ENCODE measurements at places on chromosomes 2 and 18. TPM values are rescaled to one million over a fixed set of nuclear protein-coding genes. Genes with fewer than 3 reads are reported as not detected.

The MC2R gene
- polyA plus RNA-seq, result not detected

The EVA1A gene
- 25.2 TPM for polyA plus RNA-seq

The MTCL1 gene
- polyA plus RNA-seq, result 9.7 TPM

The LRRC30 gene
- not detected for polyA plus RNA-seq

The HOXD8 gene
- 1.5 TPM for polyA plus RNA-seq

The HOXD9 gene
- polyA plus RNA-seq, result 0.44 TPM

The GPBAR1 gene
- polyA plus RNA-seq, result 1.2 TPM

The BOLL gene
- not detected for polyA plus RNA-seq

The GPR155 gene
- polyA plus RNA-seq, result 4.0 TPM

The CCDC74A gene
- polyA plus RNA-seq, result 10.0 TPM

- DNase-seq, result no peak
These were observed 651.9 kb upstream of the HS6ST1 start for GRCh38 chr2:128970332-128971116.

DNA sequence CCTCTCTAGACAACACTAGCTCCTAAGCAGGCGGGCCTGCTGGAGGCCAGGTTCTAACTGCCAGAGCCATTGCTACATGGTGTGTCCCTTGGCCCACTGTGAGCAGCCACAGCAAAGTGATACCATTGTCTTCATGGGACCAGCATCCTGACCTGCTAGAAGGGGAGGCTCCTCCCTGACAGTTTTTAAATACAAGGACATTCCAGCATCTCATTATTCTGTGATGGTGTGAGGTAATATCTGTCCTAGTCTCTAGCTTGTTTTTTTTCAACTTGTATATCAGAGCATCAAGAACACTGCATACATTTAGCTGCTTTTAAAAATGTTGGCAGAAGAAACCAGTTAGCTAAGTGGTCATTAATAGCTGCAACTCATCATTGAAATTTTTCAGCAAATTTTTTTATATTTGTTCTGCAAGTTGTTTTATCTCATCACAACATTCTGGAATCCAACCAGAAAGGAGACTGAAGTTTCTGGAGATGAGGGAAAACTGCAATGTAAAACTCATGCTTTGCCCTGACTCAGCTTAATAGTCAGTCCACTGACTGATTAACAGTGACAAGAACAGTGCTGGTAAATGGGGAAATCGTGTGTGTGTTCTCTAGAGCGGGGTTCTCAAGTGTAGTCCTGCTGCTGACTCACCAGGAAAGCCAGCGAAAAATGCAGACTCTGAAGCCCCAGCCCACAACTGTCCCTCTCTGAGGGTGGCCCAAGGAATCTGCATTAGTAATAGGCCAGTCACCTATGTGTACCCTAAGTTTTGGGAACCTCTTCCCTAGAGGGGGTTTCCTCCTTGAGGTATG, 17.8 kb downstream of the MAPRE3 start:
- peak; percentile 22 for DNase-seq

DNA sequence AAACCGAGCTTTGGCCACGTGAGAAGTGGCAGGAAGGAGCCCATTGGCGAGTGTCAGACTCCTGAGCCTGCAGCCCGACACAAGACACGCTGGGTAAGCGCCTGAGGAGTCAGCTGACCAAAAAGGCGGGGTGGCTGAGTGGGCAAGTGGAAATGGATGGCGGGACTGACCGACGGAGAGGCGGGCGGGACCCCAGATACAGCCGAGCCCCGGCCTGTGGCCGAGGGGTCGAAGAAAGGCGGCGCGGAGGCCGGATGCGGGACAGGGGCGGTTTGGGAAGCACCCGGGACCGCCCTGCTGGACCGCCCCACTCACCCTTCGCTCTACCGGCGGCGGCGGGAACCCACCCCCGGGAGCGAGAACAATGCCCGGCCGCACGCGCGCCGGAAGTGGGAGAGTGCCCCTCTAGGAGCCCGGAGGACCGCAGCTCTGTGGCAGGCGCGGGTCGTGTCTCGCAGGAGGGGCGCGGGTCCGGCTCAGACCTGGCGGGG, 22.8 kb downstream of the ZSCAN30 start:
- peak; percentile 85 for DNase-seq

GRCh38 chr18:1499265-1499664, 594.6 kb downstream of the ADCYAP1 start:
- no peak for DNase-seq

DNA sequence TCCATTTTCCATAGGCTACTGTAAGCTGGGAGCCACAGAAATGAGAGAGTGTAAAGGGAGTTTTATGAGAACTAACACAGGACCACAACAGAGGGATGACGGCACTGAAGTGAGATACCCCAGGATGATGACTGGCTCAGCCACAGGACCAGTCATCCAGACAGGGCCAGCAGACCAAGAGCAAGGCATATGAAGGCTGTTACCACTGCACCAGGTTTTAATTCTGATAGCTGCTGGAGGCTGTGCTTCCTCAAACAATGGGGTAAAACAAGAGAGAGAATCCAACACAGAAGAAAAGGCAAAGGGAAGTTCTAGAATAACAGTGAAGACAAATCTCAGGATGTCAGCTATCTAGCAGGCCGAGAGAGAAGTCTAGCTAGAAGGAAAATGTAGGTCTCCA, 94.9 kb downstream of the BCL2 start:
- DNase-seq, result no peak

- no peak for DNase-seq
These were observed 59.7 kb downstream of the INPP5D start for GRCh38 chr2:233119806-233120205.

DNA sequence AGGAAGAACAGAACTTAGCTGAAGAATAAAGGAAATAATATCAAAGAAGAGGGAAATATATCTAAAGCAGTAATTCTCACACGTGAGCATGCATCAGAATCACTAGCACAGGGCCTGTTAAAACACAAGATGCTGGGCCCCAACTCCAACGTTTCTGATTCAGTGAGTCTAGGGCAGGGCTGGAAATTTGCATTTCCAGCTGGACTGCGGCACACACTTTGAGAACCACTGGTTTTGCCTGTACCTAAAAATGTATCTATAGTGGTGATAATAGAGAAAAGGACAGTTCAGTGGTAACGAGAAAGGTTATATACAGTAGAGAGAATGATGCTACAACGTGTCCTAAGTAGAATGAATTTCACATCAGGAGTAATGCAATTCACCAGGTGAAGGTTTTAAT, 11.2 kb downstream of the REV1 start:
- DNase-seq, result no peak

DNA sequence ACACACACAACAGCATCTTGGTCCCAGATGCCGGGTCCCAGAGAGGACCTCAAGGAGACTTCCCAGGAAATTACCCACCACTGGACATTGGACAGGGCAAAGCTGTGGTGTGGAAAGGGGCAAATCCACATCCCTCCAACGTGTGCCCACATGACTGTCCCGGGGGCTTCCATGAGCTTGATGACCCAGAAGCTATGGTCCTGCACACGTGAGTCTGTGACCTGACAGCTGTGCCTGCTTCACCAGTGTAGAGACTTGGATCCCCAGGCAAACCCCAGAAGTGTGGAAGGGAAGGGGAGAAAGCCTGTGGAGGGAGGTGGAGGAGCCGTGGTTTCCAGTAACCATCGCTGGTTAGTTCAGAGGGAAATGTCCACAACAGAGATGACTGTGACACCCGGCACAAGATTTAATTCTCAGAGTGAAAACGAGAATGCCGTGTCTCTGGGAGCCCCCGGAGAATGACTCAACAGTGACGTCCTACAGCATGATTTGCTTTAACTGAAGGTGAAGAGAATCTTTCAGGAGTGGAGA, 19.1 kb upstream of the GPR55 start:
- DNase-seq, result no peak

DNA sequence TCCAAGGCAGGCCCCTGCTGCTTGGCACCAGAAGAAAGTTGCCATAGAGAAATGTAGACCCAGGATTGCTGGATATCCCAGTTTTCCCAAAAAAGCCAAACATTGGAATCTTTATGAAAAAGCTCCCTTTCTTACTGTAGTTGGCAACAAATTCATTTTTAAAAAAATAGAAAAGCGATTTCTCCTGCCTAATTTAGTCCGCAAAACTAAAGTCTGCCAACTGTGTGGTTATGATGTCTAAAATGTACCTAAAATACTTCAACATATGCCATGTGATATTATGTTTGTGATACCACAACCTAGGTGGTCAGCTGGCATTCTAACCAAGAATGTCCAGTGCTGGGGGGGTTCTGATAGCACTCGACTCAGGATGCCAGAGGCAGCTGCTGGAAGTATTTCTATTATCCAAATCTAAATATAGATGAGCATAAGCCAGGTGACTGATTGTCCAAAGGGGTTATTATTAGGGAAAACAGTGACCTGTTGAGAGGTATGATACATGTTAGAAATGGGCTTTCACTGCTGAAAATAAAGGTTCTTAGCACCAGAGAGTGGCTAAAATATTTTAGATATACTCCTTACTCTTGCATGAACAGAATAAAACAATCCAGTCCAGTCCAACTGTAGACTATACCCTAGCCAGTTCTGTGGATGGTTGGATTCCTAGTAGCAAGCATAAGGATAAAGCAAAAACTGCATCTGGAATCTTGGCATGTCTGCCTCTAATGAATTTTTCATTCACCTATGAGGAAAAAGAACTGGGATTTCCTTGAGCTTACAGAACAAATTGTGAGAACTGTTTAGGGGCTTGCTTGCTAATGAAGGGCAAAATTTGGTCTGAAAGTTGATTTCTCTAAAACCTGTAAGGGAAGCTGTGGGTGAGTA, 101.7 kb downstream of the STK39 start:
- no peak for DNase-seq

GRCh38 chr2:190165491-190165890, 103.0 kb upstream of the MSTN start:
- no peak for DNase-seq

DNA sequence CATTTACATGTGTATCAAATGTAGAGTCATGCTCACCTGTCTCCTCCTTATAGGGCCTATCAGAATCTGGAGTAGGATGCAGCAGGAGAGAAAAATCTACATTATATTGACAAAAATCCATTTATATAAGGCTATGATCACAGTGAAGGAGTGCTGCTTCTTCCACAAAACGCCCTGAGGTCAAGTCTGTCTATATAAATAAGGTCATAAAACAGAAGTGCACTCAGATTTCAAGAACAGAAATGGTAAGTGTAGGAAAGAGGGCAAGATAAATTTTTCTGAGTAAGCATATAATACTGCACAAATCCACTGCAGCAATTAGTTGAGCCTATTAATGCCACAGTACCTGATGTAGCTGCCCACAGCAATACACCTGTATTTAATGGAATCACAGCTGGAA, 51.8 kb downstream of the COL5A2 start:
- no peak for DNase-seq

GRCh38 chr2:138942466-138942865, 162.3 kb upstream of the NXPH2 start:
- DNase-seq, result no peak

- DNase-seq, result peak; percentile 75
These were observed 149.8 kb downstream of the COPS8 start for GRCh38 chr2:237235383-237236095.

DNA sequence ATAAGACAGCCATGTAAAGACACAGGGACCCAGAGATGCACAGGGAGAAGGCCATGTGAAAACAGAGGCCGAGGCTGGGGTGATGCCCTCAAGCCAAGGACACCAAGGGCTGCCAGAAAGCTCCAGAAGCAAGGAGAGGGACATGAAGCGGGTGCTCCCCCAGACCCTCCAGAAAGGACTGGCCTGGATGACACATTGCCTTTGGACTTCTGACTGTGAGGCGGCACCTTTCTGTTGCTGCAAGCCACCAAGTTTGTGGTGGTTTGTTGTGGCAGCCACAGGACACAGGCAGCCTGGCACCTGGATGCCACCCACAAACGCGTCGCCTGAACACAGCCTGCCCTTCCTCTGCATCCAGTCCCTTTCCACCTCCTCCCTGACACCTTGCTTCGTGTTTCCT, 67.1 kb downstream of the RHOB start:
- no peak for DNase-seq

DNA sequence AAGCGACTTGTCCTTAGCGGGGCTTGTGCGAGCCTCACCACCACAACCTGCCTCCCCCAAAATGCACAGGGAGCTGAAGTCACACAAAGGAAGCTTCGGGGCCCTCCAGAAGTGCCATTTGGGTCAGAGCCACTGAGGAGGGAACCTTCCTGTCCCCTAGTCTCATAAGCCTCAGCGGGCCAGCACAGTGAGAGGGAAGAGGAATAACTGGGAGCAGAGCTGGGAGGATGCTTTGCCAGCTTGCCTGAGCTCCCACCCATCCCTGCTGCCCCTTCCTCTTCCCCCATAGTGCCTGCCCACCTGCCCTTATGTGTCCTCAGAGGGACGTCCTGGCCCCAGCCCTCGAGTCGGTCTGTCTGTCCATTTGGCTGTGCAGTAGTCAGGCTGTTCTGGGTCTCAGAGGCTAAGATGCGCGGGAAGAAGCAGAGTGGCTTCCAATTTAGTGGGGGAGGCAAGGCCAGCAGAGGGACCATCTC, 51.8 kb upstream of the GPR17 start:
- DNase-seq, result no peak

DNA sequence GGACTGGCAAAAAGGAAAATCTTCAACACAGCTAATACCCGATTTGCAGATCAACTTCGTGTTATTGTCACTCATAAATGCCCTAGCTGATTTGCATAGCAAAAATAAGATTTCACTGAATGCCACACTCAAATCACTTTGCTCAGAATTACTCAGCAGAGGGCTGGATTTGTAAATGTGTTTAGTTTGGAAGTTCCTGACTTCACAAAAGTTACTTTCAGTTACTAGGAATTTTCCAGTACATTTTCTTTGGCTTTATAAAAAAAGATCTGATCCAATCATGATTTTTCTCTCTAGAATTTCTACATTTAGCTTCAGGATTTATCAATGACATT, 433.3 kb upstream of the ID2 start:
- DNase-seq, result no peak

DNA sequence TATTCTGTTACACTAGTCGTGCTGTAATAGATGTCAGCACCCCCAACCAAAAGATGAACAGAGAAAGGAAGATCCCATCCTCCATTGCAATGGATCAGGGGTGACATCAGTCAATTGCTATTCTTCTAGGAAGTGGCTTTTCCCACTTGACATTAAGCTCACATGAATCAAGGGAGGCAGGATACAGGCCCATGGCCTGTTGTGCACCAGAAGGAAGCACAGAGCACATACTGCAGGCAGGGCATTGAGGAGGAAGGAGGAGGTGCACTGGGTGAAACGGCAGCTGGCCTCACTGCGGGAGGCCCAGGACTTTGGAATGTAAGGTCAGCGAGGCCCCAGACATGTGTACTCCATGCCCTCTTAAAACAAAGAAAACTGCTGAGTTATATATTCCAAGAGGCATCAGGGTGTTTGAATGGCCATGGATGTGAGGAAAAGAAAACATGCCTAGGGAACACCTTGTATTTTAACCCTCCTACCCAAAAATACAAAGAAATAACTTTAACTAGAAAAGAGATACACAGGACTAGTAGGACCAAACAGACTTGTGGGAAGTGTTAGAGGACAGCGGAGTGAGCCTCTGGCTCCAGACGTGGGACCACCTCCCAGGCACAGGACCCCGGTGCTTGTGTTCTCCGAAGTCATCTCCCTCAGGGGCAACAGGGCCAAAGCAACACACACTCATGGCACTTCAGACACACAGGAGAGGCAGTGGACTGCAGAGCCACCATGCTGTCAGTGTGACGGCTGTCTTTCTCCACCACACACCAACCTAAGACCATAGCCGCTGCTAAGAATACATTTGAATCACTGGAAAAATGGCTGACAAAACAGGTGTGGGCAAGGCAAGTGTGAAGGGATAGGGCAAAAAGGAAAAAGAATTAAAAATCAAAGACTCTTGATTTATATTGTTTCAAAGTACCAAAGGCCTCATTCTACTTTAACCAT, 51.4 kb upstream of the RIOK3 start:
- DNase-seq, result peak; percentile 11

- DNase-seq, result no peak
These were observed 63.3 kb upstream of the NEDD4L start for GRCh38 chr18:57980573-57981307.
